ENCODE measurements at places on chromosomes 6 and 20.

GRCh38 chr20:63626424-63627128, at the start of gene GMEB2:
Gene GMEB2, minus strand, starts transcription at chr20:63627101. Its CDS starts 7,704 bp downstream, at chr20:63619397.
- peak; percentile 67 for DNase-seq

- no peak for DNase-seq
These were observed 31.4 kb downstream of the FOXP4 start for GRCh38 chr6:41577356-41578216.

- peak; percentile 99 for DNase-seq
These were observed 59.7 kb upstream of the EEF1A1 start for GRCh38 chr6:73580247-73581149.

- DNase-seq = no peak
These were observed 67.1 kb downstream of the NOL4L start for GRCh38 chr20:32517914-32518592.

DNA sequence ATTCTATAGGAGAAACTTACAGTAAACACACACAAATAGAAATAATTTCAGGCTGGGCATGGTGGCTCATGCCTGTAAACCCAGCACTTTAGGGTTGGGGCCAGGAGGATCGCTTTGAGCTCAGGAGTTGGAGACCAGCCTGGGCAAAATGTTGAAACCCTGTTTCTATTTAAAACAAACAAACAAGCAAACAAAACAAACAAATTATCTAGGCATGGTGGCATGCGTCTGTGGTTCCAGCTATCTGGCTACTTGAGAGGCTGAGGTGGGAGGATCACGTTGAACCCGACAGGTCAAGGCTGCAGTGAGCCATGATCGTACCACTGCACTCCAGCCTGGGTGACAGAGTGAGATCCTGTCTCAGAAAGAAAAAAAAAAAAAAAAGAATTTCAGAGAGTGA, 64.0 kb downstream of the NHLRC1 start:
- no peak for DNase-seq

DNA sequence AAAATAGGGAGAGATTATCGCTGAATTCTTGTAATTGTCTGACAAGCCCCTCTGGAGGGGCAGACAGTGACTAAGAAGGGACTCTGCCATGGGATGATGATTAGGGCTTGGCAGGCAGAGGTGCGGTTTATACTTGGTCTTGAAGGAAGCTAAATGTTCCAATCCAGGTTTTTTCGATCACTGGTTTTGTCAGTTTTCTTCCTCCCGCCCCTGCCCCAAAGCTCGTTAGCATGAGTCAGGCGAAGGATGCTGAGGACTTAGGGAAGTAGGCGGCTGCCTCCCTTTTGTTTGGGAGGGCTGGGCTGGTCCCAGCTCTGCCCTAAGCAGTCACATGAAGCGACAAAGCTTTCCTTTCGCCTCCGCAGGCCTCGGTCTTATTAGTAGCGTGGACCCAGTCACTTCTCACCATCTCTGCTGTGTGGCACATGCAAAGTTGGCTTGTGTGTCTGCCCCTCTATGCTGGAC, 314.2 kb downstream of the CDC5L start:
- no peak for DNase-seq

DNA sequence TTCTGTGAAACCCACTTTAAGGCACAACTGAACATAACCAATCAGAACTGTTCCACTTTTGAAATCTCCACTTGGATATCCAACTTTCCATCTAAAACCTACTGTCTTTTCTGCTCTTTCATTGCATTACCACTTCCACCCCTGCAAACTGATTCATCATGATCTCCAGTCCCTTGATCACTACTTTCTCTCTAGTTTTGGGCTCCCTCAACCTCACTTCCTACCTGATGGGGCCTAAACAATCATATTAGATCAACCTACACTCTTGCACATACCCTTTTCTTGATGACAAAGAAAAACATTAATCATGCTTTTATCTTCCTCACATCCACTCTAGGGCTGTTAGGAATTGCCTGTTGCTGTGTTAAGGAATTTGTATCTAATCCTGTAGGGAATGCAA, 137.6 kb downstream of the PDSS2 start:
- DNase-seq = no peak

DNA sequence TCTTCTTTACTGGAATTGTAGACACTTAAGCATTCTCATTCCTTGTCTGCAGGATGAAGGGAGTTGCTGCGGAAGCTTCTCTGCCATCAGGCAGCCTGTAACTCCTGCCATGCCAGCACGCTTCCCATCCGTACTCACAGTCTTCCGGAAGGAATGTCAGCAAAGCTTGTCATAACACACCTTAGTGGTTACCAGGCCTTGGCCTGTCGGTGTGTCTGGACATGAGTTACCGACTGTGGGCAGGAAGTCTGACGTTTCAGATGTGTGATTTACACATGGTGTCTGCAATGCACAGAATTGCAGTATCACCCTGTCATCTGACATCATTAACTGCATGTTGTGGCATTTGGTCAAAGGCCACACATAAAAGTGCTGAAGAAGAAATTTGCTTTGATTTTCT, 102.2 kb downstream of the SLC24A3 start:
- no peak for DNase-seq

DNA sequence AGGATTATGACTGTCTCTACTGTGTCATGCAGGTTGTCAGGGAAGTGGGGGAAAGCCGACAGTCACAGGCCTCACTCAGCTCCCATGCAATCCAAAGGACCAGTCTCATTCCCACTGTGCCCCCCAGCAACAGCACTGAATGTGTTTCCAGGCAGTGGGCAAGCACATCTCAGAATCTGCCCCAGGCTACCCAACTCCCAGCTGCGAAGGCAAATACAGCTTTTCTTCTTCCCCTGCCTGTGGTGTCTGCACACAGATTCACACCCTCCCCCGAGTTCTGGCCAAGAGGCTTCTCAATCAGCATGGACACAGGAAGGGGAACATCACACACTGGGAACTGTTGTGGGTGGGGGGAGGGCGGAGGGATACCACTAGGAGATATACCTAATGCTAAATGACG, 75.3 kb downstream of the SNAP91 start:
- no peak for DNase-seq

- no peak for DNase-seq
These were observed 52.1 kb upstream of the FBXO30 start for GRCh38 chr6:145866456-145867396.

- peak; percentile 63 for DNase-seq
These were observed at the start of gene LRRC73 for GRCh38 chr6:43509984-43510826. Gene LRRC73, minus strand, starts transcription at chr6:43510346. Its CDS starts 561 bp downstream, at chr6:43509785.

DNA sequence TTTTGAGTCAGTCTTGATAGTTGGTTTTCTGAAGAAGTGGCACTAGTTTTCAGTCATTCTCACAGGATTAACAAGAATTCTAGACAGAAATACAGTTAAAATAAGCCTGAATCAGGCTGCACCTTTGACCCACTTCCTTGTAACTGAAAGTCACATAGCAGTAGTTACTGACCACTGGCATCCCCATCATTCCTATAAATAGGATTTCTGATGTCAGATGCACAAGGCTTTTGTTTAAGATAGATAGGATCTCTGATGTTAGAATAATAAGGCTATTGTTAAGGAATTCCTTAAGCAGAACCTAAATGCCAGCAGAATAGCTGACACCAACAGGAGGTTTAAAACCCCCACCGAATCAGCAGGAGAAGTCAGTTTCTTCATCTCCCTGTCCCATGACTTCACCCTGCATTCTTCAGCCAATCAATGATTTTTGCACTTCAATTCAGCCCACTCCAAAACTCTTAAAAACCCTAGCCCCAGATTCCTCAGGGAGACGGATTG, 30.6 kb upstream of the ZBTB24 start:
- peak; percentile 56 for DNase-seq

GRCh38 chr6:128739112-128739511, 143.8 kb upstream of the LAMA2 start:
- DNase-seq = no peak

DNA sequence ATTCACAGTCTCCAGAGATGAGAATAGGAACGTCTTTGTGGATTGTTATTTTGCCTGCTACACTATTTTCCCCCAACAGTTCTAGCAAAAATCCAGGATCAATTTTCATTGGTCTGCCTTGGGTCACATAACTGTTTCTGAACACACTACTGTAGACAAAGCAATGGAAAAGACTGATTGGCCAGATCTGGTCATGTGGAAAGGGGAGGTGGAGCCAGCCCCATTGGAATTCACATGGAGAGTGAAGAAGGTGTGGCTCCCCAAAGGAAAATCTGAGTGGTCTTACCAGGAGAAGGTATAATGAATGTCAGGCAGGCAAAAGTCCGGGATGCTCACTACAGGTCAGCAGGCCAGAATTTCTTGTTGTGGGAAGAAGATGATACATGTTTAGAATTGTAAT, 9.5 kb upstream of the TP53RK start:
- no peak for DNase-seq

DNA sequence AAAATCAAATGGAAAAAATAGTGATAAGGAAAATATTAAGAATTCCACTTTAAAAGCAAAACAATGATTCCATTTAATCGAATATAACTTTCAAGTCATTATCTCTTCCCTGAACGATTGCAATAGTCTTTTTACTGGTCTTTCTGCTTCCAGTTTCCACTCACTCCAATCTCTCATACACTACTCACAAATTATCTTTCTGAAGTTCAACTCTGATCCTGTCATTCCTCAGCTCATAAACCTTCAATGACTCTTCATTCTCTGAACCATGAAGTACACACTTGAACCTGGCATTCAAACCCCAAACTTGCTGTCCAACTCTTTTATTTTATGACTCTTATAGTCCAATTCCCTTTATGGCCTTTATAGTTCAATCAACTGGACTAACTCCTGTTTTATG, 304.1 kb upstream of the TCF21 start:
- DNase-seq = no peak

GRCh38 chr6:43328528-43328927, 19.9 kb upstream of the CRIP3 start:
- DNase-seq = no peak

Data from kidney glomerular epithelial cell (primary cell).